Kidney glomerular epithelial cell (primary cell): ENCODE measurements at places on chromosomes 2 and 18.

- DNase-seq: no peak
Observed at GRCh38 chr2:186042207-186043028, 303.8 kb downstream of the FSIP2 start.

DNA sequence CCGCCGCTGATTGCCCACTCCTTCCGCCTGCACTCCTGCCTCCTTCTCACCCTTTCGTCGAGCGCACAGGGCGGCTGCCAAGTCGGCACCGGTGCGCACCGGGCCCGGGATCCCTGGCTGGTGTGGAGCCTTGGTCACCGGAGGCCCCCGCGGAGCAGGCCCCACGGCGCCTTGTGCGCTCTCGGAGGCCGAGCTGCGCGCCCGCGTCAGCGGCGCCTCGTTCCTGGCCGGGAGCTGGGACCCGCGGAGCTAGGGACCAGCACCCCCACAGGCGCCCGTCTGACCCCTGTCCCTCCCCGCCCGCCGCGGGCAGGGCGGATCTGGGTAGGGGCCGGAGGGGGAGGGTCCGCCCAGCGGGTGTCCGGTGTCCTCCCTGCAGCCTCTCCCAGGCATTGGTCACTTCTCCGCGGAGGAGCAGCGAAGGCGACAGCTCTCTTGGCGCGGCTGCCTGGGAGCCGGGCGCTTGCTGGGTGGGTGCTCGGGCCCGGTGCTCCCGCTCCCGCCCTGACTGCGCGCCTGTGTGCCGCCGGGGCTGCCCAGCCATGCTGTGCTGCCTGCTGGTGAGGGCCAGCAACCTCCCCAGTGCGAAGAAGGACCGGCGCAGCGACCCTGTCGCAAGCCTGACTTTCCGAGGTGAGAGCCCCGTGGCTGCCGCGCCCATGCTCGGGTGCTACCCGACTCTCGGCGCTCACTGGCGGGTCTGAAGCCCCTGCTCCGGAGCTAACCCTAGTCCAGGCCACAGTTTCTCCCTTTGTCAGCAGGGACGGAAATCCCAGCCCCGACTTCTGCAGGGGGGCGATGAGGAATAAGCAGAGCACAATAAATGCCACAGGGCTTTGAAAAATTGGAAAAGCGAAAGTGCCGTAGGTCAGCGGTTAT is 13.2 kb downstream of the DYSF start:
- DNase-seq: no peak

DNA sequence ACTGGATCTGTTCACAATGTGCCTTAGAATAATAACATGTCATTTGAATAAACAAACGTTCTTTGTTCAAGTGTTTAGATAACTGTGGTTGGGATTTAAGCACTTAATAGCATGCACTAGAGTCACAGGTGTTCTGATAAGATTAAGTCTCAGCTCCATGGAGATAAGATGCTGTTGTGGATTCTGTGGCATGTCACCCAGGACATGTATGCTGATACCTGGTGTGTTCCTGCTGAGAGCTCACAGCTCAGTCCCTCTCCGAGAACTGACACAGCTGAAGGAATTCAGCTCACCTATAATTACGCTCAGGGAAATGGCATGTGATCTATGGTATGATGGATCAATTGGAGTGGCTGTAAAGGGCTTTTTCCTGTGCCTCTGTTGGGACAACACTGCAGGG is 75.4 kb upstream of the ST6GAL2 start:
- no peak for DNase-seq

GRCh38 chr18:50632895-50633515 is 73.1 kb downstream of the MAPK4 start:
- DNase-seq: no peak

DNA sequence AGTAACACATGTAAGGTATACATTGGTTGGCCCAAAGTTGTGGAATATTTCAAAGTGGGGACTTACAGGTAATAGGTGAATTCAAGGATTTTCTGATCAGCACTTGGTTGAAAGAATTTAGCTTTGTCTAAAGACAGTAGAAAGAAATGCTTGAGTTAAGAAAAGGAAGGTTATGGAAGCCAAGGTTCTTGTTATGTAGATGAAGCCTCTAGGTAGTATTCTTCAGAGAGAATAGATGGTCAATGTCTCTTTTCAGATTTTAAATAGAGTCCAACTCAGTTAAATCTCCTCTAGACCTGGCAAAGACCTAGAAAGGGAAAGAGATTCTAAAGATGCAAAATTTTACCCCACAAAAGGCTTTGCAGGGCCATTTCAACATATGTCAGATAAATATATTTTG is 157.4 kb downstream of the ANKRD30B start:
- DNase-seq: no peak

- DNase-seq: no peak
Observed at GRCh38 chr18:4040391-4041092, 414.6 kb downstream of the DLGAP1 start.

GRCh38 chr18:23352042-23352441 is 101.0 kb upstream of the RIOK3 start:
- no peak for DNase-seq

DNA sequence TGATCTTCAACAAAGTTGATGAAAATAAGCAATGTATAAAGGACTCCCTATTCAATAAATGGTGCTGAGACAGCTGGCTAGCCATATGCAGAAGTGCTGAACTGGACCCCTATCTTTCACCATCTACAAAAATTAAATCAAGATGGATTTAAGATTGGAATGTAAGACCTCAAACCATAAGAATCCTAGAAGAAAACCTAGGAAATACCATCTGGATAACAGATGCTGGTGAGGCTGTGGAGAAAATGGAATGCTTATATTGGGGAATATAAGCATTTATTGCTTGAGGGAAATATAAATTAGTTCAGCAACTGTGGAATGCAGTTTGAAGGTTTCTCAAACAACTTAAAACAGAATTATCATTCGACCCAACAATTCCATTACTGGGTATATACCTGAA is 89.6 kb downstream of the GCA start:
- DNase-seq: no peak

DNA sequence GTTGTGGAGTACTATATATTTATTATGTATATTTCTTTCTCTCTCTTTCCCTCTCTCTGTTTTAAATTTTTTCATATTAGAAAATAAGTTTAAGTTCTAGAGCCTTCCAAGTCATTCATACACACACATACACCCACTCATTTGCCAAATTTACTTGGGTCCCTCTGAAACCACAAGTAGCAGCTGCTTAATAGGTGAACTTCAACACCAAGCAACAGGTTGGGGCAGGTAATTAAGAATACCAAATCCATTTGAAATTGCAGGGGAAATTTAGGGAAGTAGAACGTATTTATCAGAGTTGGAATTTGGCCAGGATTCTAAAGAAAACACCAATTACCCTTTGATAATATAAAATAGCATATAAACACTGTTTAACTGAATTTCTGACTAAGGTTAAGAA is 75.0 kb upstream of the RBBP8 start:
- DNase-seq: no peak

GRCh38 chr2:28993206-28993960 is 12.3 kb downstream of the TOGARAM2 start:
- no peak for DNase-seq

DNA sequence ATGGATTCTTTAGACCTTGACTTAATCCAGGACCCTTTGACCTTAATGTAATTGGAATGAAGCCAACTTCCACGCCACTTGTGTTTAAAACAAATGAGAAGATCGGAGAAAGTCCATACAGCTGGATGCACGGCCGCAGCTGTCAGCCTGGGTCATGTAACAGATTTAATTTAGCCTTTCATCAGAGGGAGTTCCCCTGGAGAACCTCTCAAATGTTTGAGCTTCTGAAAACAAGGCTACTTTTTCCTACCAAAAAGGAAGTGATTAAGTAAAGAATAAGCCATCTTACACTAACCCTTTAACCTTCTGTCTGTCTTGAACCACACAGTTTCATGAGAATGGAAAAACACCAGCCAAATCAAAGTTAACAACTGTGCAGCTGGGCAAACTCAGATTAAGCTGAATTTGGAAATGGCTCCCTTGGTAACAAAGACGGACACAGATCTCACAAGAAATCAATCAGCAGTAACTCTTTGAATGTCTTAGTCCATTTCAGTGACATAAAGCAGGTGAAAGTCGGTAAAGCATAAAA is 103.6 kb downstream of the DOCK10 start:
- DNase-seq: peak; percentile 8

DNA sequence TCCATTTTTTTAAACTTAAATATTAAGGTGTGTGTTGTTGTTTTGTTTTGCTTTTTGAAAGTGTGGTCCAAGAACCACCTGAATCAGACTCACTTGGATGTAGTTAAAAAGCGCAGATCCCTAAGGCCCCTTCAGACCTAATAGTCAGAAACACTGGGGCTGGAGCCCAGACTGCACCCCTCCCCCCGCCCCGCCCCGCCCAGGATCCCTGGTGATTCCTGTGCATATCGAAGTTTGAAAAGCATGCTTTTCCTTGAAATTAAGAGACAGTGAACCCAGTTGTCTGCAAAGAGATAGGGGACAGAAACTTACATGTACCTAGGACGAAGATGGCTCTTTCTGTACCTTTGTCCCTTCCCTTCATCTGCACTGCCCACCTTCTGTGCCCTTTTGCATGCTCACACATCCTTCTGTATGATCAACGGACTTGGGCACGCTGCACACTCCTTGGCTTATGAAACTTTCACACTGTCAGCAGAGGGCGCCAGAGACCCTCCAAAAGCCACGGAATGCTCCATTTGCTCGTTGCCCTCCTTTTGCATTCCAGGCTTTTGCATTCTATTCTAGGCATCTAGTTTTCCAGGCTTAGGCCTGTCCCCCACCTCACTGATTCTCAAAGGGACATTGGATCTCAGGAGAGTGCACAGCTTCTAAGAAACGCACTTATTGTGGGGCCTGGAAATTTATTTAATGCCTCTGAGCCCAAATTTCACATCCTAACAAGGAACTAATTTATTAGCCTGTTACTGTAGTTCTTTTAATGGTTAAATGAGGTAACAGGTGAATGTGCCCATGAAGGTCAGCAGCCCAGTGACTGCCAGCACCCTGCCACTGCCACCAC is 32.8 kb upstream of the SLC14A1 start:
- DNase-seq: peak; percentile 69

- DNase-seq: peak; percentile 58
Observed at GRCh38 chr2:134892282-134893035, 26.2 kb upstream of the CCNT2 start.

DNA sequence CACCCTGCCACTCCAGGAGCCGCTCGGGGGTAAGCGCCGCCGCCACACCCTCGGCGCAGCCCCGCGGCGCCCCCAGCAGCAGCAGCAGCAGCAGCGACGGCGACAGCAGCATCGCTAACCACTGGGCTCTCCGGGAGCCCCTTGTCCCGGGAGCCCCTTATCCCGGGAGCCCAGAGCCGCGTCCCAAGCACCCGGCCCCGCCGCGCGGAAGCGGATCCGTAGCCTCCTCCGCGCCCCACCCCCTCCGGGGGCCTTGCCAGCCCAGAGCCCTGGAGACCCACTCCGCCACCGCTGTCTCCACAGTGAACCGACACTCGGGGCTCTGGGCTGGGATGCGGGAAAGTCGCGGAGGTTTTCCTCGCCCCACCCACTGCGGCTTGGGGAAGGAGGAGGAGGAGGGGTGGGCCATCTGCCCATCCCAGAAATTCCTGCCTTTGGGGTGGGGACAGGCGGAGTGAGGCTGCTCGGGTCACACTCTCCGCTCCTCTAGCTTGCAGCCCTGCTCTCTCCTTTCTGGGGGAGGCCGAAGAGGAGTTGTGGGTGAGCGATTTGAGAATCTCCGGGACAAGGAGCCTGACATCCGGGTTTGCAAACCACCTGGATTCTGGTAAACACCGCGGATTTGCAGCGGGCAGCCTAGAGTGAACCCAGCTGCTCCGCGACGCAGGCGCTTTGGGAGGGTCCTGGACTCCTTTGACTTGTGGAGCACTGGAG is at the start of gene PLA2R1:
Gene PLA2R1, minus strand, starts transcription at position 324 of the 714 bp plus-strand sequence. Its CDS starts 212 bp downstream, at position 112.
- peak; percentile 46 for DNase-seq

DNA sequence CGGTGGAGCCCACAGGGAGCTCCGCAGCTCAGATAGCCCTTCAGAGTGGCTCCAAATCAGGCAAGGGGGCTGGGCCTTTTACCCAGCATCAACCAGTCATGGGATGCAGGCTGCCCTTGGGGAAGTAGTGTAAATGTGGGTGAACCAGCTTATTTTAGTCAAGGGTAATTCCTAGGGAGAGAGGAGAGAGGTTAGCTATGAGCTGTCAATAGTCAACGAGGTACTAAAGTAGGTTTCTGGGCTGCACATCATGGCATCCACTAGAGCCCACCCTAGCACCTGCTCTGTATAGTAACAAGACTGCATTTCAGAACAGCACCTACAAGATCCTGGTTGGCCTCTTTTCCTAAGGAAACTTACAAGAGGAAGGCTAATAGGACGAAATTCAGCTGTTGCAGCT is 9.5 kb upstream of the MCM6 start:
- DNase-seq: no peak

DNA sequence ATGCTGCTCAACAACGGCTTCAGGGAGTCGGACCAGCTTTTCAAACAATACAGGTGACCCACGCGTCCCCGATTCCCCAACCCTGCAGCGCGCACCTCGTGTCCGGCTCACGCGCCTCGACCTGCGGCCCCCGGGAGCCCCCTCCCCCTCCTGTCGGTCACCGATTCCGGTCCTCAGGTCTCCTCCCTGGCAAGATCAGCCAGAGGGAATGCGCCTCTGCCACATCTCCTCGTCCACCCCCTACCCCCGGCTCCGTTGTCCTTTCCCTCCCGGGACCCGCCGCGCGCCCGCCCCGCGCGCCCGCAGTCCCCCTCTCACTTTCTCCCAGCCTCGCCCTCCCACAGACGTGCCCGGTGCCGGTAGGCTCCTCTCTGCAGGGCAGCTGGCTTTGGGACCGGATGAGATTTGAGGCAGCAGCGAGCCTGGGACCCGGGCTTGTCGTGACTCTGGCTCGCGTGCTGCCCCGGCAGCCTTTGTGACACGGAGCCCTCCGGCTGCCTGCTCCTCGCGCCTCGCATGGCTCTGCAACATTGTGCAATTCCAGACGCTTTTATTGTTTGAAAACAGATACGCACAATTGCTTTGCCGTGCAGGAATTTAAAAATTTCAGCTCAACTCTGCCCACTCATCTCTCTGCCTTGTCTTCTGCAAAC is 558 bp downstream of the TTC39C start:
- peak; percentile 53 for DNase-seq

DNA sequence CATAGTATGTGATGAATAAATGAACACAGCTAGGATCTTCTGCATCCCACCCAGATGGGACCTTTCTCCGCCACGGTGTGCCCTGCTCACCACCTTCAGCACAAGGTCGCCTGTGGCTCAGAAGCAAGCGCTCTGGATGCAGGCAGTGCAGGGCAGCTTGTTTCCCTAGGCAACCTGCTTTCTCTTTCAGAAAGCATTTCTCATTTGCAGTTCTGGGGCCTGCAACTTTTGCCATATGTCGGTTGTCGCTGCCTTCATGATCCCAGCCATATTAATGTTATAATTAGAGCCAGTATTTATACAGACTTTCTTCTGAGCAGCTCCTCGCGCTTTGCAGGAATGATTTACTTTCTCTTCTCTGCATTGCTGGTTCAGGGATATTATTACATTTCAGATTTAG is 692.8 kb downstream of the RNF144A start:
- DNase-seq: no peak
